ENCODE measurements at places on chromosomes 13 and 19. TPM values are rescaled to one million over a fixed set of nuclear protein-coding genes. Genes with fewer than 3 reads are reported as not detected.

Gene NLRP4
- not detected for total RNA-seq

Gene ACTMAP
- total RNA-seq, result 0.47 TPM

Gene CPT1C
- 34.5 TPM for total RNA-seq

Gene ZNF560
- 1.2 TPM for total RNA-seq

Gene ZNF43
- 4.3 TPM for total RNA-seq

Gene SMIM7
- 57.1 TPM for total RNA-seq
